ENCODE measurements at places on chromosomes 3 and 15. TPM values are rescaled to one million over a fixed set of nuclear protein-coding genes. Genes with fewer than 3 reads are reported as not detected.

Gene MUSTN1
- 7.2 TPM for polyA plus RNA-seq

DNA sequence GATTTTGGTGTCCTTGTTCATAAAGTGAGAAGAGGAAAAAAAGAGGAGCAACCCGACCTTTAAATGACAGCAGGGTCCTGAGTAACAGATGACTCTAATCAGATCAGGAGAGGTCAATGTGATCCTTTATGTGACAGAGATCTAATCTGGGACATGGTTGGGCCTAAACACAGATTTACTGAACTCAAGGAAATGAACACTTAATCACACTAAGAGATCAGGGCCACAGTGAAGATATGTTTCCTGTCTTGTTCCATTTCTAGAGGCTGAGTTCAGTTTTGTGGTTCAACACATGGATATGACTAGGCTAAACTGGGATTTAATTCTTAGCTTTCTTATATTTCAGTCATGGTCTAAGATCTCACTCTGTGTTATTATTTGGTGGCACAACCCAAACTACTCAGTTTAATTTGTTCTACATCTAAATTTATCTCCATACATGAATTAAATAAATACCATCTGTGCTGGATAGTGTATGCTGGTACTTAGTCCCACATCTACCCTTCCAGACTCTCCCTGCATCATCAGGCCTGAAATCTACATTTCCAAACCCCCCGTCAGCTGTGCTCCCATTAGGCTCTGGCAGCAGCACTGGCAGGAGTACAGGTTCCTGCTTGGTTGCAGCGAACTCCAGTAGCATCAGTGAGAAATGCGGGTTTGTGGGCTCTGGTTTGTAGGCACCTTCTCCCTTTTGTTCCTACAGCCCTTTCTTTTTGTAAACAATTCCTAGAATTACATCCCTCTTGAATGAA is 22.6 kb downstream of the SFMBT1 start:
- DNase-seq: no peak

Gene RHCG
- 0.47 TPM for polyA plus RNA-seq

DNA sequence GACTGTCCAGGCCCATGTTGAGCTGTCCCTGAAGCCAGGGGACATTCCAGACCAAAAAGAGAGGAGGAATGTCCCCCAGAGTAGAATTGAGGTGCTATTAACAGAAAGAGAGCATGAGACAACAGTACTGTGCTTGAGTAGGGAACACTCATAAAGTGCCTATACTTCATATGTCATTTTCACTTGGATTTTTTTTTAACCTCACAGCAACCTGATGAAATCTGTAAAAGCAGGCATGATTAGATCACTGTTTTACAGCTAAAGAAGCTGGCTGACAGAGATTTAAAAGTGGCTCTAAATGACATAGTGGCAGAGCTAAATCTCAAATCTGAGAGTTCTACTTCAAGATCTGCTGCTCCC is 18.8 kb downstream of the PODXL2 start:
- DNase-seq: no peak

GRCh38 chr3:134650431-134651346 is at the start of gene KY:
Gene KY, minus strand, starts transcription at chr3:134651022. Its CDS starts 62 bp downstream, at chr3:134650960.
- DNase-seq: no peak

- DNase-seq: no peak
Observed at GRCh38 chr3:32143849-32144757, 37.7 kb downstream of the GPD1L start.

- peak; percentile 66 for DNase-seq
Observed at GRCh38 chr3:151838574-151839312, 24.8 kb downstream of the AADAC start.

Gene CHL1
- 0.46 TPM for polyA plus RNA-seq

DNA sequence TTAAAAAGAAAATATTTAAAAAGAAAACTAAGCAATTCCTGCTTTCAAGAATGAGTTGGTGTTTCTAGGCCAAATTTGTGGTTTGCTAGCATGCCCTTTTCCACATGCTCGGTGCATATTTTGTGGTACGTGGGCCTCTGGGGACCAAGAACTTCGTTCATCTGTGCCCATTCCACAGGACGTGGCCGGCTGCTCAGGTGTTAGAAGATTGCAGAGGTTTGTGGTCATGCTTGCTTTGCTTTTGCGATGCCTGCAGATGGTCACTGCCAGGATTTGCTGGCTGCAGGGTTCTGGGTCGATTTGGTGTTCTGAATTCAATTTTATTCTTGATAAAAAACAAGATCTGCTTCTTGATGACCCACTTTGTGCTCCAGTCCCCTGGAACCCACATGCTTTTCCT is 7.5 kb downstream of the PSTPIP1 start:
- no peak for DNase-seq

DNA sequence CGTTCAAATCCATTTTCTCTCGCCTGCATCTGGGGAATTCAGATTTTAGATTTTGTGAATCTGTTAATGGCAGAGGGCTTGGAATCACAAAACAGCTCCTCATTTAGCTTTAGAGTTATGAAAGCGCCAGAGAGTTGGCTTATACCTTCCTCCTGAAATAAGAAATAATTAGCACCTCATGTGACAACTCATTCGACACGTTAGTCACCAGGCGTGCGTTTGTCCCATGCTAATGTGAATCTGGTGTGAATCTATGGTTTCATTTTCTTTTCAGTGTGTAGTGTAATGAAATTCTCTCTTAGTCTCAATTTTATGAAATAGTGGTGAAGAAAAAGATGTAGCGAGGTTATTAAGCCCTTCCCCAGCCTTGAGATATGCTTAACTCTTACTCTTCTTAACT is 89.4 kb downstream of the EDEM1 start:
- DNase-seq: no peak

Gene RBSN
- 7.2 TPM for polyA plus RNA-seq

Gene GOLGA8J
- not detected for polyA plus RNA-seq

- no peak for DNase-seq
Observed at GRCh38 chr3:130341388-130341787, 4.1 kb upstream of the COL6A5 start.

GRCh38 chr3:102599819-102600576 is 165.2 kb downstream of the ZPLD1 start:
- no peak for DNase-seq

DNA sequence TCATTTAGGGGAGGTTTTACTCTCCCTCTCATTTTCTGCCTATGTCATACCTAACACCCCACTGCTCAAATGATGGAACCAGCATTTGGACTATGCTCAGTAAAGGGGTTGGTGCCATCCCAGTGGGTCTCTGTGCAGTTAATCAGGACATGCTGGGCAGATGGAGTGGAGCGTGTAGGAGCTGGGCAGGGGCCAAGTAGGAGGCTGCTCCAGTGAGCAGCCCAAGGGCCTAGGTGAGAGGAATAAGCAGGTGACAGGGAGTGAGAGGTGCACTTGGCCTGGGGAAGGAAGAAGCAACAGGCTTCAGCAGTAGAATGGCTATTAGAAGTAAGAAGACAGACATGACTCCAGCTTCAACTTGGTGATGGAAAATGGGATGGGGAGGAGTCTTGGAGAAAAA is 72.2 kb downstream of the EPHB1 start:
- DNase-seq: no peak

Gene RBMS3
- 3.9 TPM for polyA plus RNA-seq

DNA sequence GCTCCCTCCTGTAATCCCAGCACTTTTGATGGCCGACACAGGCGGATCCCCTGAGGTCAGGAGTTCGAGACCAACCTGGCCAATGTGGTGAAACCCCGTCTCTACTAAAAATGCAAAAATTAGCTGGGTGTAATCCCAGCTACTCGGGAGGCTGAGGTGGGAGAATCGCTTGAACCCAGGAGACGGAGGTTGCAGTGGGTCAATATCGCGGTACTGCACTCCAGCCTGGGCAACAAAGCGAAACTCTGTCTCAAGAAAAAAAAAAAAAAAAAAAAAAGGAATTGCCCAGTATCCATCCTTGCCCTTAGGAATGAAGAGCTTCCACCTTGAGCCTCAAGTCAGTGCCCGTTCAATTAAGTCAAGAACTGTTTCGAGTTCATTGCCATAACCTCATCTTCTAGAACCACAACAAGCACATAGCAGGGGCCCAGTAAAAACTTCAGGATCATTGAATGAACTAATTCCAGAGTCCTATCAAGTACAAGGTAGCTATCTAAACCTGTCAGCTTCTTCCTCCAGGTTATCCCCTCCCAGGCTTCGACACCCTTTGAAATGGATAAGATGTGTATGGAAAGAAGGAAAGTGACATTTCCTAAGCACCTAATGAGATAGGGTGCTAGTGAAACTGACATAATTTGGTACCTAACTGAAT is 826 bp downstream of the DBR1 start:
- no peak for DNase-seq

DNA sequence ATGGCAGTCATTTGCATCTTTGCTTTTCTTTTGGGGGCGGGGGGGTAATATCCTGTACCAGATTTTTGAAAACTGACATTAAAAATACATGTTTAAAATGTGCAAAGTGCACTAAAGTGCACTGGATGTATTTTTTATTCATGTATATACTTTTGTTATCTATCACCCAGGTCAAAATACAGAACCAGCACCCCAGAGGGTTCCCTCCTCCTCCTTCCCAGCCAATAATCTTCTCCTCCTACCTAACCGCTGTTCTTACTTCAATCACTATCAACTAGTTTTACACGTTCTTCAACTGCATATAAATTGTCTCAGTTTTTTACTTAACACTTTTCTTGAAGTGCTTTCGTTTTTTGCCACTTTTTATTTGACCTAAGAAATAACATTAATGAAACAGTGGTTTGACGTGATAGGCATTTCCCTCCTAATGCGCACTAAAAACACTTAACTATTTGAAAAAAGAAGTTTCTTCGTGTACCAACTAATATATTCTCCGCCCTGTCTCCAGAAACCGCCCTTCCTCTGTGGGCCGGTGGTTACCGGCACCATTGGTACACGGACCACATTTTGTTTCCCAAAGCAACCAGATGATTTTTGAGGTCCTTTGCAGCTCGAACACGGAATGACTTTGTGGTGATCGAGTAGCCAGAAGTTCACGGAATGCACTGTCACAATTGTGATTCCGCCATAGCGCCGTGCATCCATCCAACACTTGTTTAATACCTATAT is 836 bp upstream of the AKAP13 start:
- DNase-seq: no peak

DNA sequence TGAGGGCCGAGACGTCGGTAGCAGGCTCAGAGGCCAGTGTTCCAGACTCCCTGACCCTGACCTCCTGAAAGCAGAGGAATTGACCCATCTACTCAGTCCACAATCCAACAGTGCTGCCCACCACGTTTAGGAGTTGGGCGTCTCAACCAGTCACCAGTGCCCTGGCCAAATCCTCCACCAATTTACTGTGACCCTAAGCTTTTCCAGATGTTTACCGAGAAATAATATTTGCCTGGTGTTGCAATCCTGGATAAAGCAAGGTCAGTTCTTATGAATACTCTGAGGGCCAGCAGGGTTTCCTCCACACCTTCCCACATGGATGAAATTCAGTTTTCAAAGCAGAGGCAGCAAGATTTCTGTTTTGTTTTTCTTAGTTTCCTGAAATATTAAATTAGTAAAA is 7.5 kb upstream of the APOD start:
- DNase-seq: no peak

Gene SLC24A5
- not detected for polyA plus RNA-seq

GRCh38 chr3:101639280-101639963 is 37.5 kb downstream of the ZBTB11 start:
- DNase-seq: no peak

DNA sequence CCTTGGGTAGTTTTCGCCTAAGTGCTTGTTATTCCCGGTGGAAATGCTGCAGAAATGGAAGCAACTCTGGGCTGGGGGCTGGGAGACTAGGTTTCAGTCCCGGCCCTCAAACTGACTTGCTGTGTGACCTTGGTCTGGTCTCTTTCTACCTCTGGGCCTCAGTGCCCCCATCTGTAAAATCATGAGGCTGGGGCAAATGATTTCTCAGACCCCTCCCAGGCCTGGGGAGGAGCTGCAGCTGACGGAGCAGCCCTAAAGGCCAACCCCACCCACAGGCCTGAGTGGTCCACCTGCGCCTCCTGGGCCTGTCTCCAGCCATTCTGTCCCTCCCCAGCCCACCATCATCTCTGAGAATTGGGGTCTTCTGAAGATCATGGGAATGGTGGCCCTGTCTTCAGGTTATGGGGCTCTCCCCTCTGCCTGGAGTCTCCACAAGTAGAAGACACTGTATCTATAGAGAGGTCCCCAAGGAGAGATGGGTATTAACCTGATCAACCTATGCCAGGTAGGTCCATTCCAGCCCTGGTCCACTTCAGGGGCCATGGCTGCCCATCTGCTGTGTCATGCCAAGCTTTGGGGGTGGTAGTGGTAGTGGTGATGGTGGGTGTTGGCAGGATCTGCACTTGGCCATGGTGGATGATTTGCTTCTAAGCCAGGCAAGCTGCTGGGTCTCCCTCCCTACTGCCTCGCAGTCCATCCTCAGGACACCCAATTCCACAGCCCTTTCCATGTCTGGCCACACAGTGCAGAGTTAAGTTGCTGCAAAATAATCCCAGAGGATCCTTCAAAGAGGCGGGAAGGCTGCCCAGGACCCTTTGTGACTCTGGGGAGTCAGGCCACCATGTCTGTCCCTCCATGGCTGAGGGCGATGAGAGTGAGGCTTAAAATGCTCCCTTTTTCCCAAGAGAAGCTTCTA is 46.0 kb downstream of the ITGA11 start:
- DNase-seq: peak; percentile 39

- DNase-seq: no peak
Observed at GRCh38 chr3:144106970-144107369, 135.3 kb downstream of the DIPK2A start.

DNA sequence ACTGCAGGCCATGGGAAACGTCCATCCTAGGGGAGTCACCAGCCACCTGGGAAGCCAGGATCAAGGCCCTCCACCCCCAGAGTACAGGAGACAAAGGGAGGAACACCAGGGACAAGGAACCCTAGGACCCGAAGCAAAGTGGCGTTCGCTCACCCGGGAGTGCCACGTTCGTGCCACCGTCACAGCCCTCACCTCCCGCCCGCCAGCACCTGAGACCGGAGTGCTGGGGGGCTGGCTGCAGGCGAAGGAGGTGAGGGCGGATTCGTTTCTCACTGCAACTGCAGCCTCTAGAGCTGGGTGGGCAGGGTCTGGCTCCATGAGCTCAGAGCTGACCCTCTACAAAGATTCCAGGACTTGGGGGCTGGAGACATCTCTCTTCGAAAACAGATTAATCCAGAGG is 26.3 kb downstream of the ZDHHC19 start:
- DNase-seq: no peak

Gene PRRT3
- 0.60 TPM for polyA plus RNA-seq

- no peak for DNase-seq
Observed at GRCh38 chr3:57785446-57785845, 29.3 kb downstream of the SLMAP start.

- DNase-seq: no peak
Observed at GRCh38 chr3:48708481-48708889, 8.5 kb downstream of the IP6K2 start.

GRCh38 chr3:58307639-58308215 is 1.4 kb downstream of the HTD2 start:
- no peak for DNase-seq

- DNase-seq: no peak
Observed at GRCh38 chr3:133745981-133746711, at the start of gene TF. Gene TF, plus strand, starts transcription at chr3:133746393. Its CDS starts 48 bp downstream, at chr3:133746441.

Gene TAGLN3
- polyA plus RNA-seq: 4.3 TPM

- DNase-seq: no peak
Observed at GRCh38 chr3:6743067-6743720, 117.7 kb upstream of the GRM7 start.

GRCh38 chr3:28188686-28189085 is 52.7 kb upstream of the CMC1 start:
- no peak for DNase-seq

- DNase-seq: no peak
Observed at GRCh38 chr3:97820780-97821179, 1.0 kb upstream of the CRYBG3 start.

GRCh38 chr3:50262778-50263177 is 6.2 kb upstream of the SEMA3B start:
- DNase-seq: no peak

GRCh38 chr3:120743556-120744195 is 1.1 kb downstream of the GTF2E1 start:
- DNase-seq: no peak

Gene GOLGA8K
- polyA plus RNA-seq: 1.2 TPM

Gene IL12A
- polyA plus RNA-seq: 0.79 TPM
